ENCODE measurements at places on chromosomes 11 and 22.

DNA sequence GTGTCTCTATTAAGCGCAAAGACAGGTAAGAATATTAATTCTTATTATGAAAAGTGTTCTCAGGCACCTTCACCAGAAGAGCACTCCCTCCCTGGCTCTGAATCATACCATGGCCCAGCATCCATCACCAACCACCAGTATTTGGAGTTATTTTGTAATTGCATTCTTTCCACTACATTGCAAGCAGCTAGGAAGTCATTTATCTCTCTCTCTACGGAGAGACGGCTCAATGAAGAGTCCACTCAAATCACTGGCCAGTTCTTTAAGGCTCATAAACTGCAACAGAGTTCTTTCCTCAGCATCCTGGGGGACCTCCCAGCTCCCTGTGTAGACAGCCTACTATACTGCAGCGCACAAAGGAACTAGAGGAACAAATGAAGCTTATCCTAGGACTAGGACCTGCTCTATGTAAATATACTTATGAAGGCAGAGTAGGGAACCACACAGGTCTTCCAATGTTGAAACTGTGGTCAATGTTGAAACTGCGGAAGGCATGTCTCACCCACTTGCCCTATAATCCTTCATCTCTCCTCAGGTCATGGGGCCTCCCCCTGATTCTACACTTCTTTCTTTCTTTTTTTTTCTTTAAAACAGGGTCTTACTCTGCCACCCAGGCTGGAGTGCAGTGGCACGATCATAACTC, 63.4 kb downstream of the AAMDC start:
- no peak for DNase-seq

GRCh38 chr11:23283666-23284065, 423.4 kb upstream of the CCDC179 start:
- no peak for DNase-seq

GRCh38 chr11:72781313-72782080, 12.3 kb downstream of the STARD10 start:
- DNase-seq: peak; percentile 92

- DNase-seq: no peak
Measured at GRCh38 chr11:131468565-131468964, 98.2 kb downstream of the NTM start.

DNA sequence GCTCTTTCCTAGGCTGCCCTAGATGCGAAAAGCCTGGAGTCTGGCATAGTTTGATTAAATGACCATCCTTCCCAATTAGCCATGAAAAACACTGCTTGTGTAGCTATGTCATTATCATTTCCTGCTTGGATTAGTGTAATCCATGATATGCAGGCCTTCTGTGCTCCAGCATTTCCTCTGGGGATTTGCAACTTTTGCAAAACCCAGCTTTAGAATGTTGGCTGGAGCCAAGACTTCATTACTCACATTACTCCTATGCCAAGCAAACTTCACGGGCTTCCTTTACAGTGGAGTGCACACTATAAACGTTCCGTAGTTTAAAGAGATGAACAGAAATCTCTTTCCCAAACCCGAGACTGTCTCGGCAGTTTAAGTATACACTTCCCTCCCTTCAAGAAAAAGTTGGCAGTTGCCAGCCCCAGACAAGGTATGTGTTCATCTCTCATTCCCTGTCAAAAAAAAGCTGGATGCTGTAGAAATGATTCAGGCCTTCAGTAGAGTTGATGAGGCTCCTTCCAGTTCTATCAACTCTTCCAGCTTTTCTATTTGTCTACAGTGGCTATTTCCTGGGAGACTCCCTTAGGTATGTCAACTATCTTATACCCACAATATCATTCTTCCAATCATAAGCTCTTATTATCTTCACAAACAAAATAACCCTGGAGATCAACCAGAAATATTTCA, 180.0 kb downstream of the MAML2 start:
- DNase-seq: no peak

GRCh38 chr11:78446210-78446609, 28.6 kb upstream of the GAB2 start:
- peak; percentile 23 for DNase-seq

- no peak for DNase-seq
Measured at GRCh38 chr11:100512475-100512874, 174.6 kb upstream of the ARHGAP42 start.

DNA sequence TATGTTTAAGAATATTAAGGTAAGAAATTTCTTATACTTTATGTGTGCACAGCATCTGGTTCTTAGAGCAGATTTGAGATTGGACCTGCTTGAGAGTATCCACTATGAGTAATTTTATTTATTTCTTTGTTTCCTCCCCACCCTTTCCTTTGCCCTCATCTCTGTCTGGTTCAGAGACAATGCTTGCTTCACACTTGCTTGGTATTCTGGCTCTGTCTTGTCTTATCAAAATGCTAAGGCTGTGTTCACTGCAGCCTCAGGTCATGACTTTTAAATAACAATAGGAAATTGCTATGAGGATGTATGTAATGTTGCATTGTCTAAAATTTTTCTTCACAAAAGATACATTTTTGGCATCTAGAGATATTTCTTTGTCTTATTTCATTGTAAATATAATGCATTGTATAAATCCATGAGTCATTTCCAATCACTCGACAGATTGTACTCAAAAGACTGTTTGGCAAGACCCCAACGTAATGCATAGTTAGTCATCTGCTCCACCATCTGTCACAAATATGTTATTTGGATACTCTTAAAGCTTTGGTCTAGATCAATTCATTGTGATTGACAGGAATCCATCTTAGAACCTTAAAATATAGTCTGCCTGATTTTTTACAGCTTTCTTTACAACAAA, 395.7 kb downstream of the AASDHPPT start:
- DNase-seq: no peak

DNA sequence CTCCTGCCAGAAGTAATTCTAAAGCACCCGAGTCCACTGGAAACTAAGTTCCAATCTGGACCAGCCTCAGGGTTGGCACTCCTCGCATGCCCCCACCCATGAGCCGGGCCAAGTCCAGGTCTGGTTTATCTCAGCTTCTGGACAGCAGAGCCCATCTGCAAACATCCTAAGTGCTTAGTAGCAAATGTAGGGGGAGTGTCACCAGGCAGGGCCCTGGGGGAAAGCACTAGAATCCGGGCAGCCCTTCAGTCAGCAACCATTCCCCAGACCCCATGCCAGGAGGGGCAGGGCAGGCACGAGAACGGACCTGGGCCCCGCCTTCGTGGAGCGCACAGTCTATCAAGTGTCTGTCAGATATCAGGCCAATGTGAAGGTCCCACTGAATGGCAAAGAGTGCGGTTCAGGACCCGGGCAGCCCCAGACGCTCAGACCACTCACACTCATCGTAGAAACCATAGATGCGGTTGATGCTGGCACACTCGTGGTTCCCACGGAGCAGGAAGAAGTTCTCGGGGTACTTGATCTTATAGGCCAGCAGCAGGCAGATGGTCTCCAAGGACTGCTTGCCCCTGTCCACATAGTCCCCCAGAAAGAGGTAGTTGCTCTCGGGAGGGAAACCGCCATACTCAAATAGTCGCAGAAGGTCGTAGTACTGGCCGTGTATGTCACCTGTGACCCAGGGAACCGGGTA, 1.3 kb downstream of the PPP1CA start:
- DNase-seq: peak; percentile 86

DNA sequence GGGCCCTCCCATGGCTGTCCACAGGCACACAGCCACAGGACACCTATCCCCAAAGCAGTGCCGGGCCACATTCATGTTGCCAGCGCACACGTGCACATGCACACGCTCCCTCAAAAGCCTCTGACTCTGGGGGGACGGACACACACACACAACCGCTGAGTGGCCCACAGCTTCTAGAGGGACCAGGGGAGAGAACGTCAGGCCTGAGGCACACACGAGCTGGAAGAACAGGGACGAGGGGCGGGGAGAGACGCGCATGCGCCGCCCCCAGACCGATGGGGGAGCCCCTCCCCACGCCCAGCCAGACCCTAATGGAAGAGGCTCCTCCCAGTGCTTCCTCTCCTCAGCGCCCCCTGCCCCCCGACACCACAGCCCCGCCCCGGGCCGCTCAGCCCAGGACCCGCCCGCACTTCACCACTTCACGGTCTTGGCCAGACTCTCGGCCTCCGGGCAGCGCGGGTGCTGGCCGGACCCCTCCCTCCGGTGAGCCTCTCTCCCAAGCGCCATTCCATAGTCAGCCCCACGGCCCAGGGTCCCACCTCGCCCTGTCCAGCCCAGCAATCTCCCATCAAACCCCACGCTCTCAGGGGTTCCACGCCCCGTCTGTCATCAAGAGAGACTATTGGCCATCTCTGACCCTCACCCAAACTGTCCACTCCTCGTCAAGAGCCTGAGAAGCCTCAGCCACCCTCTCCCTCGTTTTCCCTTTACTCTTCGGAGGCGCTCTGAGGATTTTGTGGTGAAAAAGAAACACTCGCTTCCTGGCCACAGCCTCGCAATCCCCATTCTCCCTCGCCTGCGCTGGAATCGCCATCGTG, 11.7 kb downstream of the NRXN2 start:
- peak; percentile 70 for DNase-seq

DNA sequence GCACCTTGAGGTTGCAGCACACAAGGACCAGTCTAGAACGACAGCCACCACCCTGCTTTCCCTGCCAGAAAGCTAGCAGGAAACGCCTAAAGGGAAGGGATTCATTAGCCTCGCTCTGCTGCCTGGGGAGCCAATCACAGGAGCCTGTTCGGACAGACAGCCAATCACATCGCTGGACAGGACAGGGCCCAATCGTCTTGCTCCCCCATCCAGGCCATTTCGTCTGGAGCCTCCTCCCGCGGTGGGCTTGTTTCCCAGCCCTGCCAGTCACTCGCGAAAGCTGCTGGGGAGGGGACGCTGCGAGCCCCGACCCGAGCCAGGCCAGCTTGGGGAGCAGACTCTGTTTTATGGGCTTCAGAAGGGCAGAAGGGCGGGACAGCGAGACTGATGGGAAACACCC, 79.8 kb upstream of the NCAM1 start:
- DNase-seq: peak; percentile 95

- no peak for DNase-seq
Measured at GRCh38 chr11:63737718-63738117, 30.9 kb downstream of the ZFTA start.

GRCh38 chr22:32968746-32969145, 89.4 kb downstream of the SYN3 start:
- DNase-seq: no peak

- DNase-seq: peak; percentile 67
Measured at GRCh38 chr11:79437981-79438630, 2.7 kb downstream of the TENM4 start.

DNA sequence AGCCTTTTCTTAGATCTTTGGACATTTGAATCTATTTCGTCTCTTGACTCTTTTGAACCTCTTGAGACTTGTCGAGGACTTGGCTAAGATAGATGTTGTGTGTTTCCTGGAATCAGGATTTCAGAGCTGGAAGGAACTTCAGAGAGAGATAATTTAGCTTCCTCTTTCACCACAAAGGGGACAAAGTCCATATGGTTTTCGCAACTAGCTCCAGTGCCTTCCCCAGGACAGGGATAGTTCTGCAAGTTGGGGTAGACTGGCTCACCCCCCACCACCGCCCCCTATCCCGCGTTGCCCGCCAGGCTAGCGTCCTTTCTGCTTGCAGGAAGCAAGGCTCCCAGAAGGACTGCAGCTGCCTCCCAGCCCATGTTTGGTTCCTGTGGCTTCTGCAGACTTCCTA, 75.7 kb upstream of the MYO18B start:
- DNase-seq: no peak

DNA sequence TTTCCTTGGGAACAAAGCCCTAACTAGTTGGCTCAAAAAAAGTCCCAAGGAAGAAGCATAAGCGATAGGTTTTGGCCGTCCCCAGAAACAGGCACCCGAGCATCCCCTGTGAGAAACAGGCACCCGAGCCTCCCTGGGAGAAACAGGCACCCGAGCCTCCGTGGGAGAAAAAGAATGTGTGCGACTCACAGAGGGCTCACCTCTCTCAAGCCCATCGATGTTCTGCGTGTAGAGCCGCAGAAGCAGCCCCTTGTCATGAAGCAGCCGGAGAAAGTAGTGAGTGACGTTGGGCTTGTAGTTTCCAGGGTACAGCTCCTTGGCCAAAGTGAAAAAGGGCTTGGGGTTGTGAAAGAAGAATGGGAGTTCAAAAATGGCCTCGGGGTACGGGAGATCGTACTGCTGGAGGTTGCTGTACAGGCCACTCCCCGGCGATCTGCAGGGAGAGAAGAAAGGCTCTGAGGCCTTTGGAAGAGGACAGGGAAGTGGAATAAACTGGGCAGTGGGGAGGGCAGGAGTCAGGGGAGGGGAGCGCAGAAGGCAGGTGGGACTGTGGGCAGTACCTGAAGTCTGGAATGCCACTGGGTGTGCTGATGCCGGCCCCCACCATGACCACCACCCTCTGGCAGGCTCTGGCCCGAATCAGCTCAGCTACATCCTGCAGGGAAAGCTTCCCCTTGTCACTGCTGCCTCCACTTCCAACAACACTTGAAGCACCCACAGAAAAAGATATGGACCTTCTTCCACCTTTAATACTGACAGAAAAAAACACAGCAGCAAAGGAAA, 3.2 kb downstream of the SIRT3 start:
- DNase-seq: no peak
